ENCODE measurements at places on chromosomes 3 and 15. TPM values are rescaled to one million over a fixed set of nuclear protein-coding genes. Genes with fewer than 3 reads are reported as not detected.

FSIP1 gene
- total RNA-seq: 0.16 TPM

CCDC39 gene
- total RNA-seq: 0.06 TPM

ARID3B gene
- total RNA-seq: 1.9 TPM

CHRM5 gene
- total RNA-seq: 0.31 TPM

GOLGA8T gene
- 0.13 TPM for total RNA-seq

KCNMB3 gene
- 2.1 TPM for total RNA-seq

PLS1 gene
- total RNA-seq: 1.8 TPM

WNT7A gene
- total RNA-seq: not detected
